Activated T-cell treated with anti-CD3 and anti-CD28 coated beads, Interleukin-2, amount 50 U/mL, for 4 hours (primary cell): ENCODE measurements at places on chromosomes 2 and 18. TPM values are rescaled to one million over a fixed set of nuclear protein-coding genes. Genes with fewer than 3 reads are reported as not detected.

DNA sequence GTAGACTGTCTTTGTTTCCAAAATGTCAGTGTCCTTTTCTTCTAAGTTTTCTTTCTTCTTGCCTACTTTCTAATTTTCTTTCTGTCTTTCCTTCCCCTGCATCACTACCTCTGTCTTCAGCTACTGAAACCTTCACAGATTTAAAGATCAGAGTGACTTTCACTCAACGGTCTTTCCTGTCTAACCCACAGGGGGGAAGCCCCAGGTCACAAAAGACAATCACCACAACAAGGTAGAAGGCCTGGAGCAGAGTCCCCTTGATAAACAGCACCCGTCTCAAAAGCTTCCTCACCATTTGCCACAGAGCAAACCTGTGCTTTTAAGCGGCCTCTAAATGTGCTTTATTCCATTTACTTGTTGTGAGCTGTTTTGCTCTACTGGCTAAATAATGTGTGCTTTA, 665.4 kb downstream of the BCL11A start:
- peak; percentile 17 for DNase-seq

Gene SH3BP4
- 0.18 TPM for total RNA-seq

DNA sequence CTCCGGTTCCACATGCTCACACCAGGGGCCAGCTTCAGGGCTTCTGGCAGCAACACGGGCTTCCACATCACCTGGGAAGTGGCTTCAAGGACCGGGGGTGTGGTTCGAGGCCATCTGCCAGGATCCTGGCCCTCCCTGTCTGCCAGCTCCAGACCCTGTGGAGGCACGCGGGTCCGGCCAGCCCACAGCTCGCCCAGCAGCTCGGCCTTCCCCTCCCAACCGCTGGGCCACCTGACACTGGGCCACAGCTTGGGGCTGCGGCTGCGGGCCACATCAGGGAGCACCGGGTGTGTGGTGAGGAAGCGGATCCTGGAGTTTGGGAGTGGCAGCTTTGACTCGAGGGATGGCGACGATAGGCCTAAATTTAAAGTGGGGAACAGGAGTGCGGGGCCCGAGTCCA, 7.0 kb downstream of the C2orf81 start:
- no peak for DNase-seq

GRCh38 chr2:180202467-180202951, 195.4 kb upstream of the CWC22 start:
- DNase-seq = no peak

Gene PIEZO2
- total RNA-seq = 0.35 TPM

DNA sequence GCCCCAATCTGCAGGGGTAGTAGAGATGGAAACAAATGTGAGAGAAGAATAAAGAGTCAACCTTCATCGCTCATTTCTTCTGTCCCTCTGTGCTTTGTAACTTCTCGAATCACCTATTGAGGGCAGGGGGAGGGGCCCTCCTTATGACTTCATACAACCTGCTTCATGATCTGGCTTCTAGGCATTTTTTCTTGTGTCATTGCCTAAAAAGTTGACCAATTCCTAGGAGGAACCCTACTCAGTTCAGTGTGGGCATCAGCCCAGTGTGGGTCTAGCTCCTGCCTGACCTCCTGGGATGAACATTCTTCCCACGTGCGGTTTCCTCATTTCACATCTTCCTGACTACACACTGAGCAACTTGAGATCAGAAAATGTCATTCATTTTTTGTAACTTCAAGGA, 46.3 kb upstream of the CREB1 start:
- DNase-seq = no peak

DNA sequence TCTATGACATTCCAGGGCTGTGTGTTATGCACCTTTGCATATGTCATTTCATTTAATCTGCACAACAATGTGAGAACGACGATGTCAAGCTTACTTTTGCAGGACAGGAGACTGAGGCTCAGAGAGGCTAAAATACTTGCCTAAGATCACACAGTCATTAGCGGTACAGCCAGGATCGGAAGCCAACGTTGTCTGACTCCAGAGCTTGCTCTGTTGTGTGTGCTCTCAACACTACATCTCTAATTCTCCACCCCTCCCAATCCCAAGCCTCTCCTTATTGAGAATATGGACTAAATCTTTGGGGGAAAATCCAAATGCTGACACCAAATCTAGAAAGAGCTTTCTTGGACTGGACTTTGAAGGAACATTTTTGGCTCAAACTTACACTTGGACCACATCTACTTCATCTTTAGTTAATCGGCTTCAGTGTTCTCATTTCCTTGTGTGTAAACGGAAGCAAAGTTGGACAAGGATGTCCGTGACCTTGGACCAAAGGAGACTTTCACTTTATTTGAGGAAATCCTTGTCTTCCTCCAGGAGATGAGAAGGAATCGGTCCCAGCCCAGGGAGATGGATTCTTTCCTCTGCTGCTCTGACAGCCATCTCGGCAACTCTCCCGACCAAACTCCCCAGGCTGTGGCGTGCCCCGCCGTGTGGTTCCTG, 242.4 kb downstream of the LPIN1 start:
- no peak for DNase-seq

- DNase-seq = no peak
These were observed 5.7 kb downstream of the GPATCH11 start for GRCh38 chr2:37090019-37090477.

DNA sequence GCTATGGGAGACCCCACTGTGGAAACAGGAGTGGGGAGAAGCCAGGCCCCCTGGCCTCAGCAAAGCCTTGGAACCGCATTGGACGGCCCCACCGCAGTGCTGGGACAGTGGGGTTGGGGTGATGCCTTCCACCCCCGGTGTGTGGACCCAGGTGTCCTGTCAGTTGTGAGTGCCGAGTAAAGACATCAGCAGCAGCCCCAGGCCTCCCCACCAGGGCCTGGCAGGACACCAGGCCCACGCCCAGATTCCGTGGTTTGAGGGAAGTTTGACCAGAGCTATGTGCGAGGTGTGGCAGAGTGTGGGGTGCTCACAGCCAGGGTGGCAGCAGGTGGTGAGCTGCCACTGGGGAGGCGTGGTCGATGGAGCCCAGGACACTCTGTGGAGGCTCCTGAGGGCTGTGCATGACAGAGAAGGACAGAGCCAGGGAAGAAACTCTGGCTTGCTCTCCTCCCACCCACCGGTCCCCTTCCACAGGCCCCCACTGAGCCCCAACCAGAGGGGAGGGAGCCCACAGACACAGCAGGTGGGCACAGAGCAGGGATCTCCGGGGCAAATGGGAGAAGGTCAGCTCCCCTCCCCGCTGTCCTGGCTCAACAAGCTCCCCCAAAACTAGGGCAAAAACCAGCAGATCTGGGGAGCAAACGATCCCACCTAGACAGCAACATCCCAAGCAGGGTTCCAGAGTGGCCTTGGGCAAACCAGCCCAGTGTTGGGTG, 69.1 kb downstream of the TWIST2 start:
- no peak for DNase-seq

GRCh38 chr18:13436576-13436975, 218.0 kb downstream of the LDLRAD4 start:
- DNase-seq = peak; percentile 36
